ENCODE measurements at places on chromosomes 12 and 14.

GRCh38 chr14:57346741-57347140 is 43.6 kb upstream of the NAA30 start:
- no peak for DNase-seq

- DNase-seq = no peak
Observed at GRCh38 chr12:106711316-106711715, 63.2 kb upstream of the RIC8B start.

GRCh38 chr14:69699748-69700303 is 67.1 kb upstream of the SRSF5 start:
- no peak for DNase-seq

DNA sequence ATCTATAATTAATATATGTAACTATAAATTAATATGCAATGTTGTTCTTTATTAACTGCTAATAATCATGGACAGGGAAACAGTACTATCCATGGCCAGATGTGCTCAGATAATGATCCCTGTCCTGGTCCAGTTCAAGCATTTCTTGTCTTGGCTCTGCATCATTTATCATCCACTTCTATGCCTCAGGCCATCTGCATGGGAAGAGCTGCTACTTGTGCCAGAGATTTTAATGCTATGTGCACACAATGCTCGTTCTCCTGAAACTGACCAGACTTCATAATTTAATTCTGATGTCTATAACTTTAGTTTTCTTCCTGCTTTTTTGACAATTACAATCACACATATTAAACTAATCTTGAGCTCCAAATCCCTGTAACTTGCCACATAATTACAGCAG is 11.2 kb upstream of the TMX1 start:
- no peak for DNase-seq

DNA sequence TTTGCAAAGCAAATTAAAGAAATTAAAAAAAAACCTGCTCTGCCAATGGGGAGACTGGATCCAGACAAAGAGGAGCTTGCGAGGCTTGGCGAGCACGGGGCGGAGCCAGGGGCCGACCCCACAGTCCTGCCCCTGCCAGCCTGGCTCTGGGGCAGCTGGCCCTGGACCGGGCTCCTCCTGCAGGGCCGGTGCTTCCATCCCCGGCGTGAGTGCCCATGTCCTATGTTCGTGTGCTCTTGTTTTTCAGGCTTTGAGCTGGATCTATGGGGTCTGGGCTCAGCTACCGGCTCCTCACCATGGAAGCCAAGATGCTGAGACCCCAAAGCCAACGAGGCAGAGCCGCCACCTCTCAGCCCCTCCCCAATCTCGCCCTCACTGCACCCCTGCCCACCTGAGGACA is 176.8 kb downstream of the KIF26A start:
- peak; percentile 24 for DNase-seq

GRCh38 chr14:64184103-64184729 is 110.0 kb downstream of the ESR2 start:
- no peak for DNase-seq

GRCh38 chr14:80805136-80805535 is 136.4 kb downstream of the CEP128 start:
- no peak for DNase-seq

GRCh38 chr12:47797441-47797840 is 22.3 kb downstream of the HDAC7 start:
- DNase-seq = peak; percentile 89

DNA sequence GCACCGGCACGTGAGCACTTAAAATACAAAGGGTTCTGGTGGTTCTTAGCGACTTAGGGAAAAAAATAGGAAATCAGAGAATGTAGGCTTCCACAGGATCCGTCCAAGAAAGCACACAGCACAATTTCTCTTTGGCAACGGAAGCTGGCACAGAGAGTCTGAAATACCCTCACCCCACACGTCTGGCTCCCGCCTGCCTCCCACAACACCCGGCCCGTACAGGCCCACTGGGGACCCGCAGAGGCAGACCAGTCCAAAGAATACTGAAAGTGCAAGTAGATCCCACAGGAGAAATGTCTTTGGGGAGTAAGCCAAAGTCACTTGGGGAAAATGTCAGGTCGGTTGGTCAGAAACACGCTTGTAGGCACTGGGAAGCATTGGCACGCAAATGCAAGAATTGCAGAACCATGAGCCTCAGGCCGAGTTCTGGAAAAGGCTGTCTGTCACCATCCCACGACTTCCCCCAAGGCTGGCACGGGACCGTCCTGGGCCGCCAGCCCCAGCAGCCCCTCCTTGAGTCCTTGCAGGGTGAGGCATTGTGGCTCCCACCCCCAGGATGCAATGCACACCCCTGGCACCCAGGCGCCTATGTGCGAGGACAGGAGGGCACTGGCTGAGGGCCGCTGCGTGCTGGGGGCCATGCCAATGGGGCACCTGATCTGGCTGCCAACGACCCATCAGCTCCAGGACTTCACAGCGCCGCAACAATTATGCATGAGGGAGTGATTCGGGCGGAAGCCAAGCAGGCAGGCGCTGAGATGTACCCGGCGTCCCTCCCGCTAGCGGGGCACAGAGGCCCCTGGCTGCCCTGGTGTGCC is 29.7 kb downstream of the CHGA start:
- DNase-seq = no peak

GRCh38 chr14:99808515-99808914 is 15.3 kb downstream of the EML1 start:
- DNase-seq = no peak

- peak; percentile 31 for DNase-seq
Observed at GRCh38 chr12:130978785-130979184, 25.1 kb downstream of the ADGRD1 start.

- peak; percentile 69 for DNase-seq
Observed at GRCh38 chr12:124655048-124655697, 87.8 kb upstream of the NCOR2 start.

DNA sequence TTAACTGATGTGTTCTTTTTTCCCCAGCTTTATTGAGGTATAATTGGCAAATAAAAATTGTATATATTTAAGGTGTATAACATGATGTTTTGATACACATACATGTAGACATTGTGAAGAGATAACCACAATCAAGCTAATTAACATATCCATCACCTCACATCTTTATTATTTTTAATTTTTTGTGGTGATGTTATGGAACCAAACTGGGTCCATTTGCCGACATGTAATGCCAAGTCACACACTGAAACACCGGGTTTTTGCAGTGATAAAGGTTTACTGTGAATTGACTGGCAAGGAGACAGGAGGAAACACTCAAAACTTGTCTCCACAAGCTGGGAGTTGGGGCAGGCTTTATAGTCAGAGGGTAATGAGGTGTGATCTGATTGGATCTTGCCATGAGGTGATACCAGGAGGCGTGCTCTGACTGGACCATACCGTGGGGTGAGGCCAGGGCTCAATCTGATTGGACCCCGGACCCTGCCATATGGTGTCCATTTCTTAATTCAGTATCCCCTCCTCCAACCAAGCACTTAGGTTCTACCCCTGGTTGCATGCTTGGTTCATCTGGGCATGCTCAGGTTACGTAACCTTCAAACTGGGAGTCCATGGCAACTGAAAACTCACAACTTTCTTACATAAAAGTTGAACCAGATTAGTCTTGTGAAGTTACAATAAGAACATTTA is 11.8 kb upstream of the WSCD2 start:
- DNase-seq = peak; percentile 76

- peak; percentile 39 for DNase-seq
Observed at GRCh38 chr14:105067140-105067968, 2.1 kb upstream of the GPR132 start.

DNA sequence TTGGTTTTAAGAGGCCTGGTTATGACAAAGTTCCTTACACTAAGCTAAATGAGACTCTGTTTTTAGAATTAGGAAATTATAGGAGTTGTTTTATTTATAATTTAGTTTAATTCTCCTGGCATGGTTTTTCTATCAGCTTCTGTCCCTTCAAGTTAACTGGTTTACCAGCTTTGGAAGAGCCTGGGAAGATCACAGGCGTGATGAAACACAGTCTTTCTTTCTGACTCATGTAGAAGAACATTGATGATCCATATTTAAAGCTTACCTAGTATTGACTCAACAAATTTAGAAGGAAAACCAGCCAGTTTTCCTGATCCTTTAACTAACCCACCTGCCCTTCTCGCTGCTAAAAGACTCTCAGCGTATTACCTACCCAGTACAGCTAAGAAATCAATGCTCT is 155.2 kb downstream of the TGFB3 start:
- no peak for DNase-seq

- no peak for DNase-seq
Observed at GRCh38 chr12:126897102-126897501, 1369.9 kb upstream of the TMEM132C start.

GRCh38 chr12:68425998-68426397 is 93.8 kb upstream of the MDM1 start:
- no peak for DNase-seq

GRCh38 chr14:68788996-68789820 is 3.7 kb downstream of the ZFP36L1 start:
- peak; percentile 91 for DNase-seq

- no peak for DNase-seq
Observed at GRCh38 chr14:70897464-70897863, 9.8 kb upstream of the PCNX1 start.

- peak; percentile 71 for DNase-seq
Observed at GRCh38 chr12:130714091-130714590, 2.0 kb downstream of the RIMBP2 start.

GRCh38 chr14:75064205-75064567 is 362 bp upstream of the ACYP1 start:
- no peak for DNase-seq

- DNase-seq = peak; percentile 26
Observed at GRCh38 chr14:76305268-76305826, 70.6 kb upstream of the ESRRB start.

- peak; percentile 86 for DNase-seq
Observed at GRCh38 chr14:23160924-23161522, 22.4 kb downstream of the SLC7A8 start.

DNA sequence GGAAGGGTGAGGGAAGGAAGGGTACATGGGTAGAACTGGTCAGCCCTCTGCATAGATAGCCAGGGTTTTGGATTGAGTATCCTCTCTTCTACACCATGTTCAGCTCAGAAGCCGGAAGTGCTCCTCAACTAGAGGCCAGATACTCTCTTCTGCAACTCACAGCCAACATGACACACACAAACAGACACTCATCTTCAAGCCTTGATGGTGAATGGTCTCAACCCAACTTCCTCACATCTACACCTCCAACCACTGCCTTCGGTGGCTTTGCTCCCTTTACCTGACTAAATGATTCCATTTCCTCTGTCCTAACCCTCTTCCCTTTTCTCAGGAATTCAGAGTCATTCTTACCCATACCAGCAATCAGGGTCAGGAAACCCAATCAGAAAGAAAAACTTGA is 7.6 kb upstream of the FKBP11 start:
- DNase-seq = no peak

DNA sequence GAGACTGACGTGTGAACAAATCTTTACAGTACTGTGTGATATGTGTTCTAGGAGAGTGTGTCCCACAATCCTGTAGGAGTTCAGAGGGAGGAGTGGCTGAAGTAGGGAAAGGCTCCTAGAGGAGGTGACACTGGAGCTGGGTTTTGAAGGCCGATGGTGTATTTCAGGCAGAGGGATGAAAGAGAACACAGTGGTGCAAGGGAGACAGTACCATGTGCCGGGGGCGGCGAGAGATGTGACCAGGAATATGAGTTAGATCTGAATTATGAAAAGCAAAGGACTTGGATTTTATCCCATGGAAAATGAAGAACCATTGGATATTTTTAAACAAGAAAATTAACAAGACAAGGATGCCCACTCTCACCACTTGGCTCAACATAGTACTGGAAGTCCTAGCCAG is 77.0 kb upstream of the ESRRB start:
- DNase-seq = peak; percentile 8

- DNase-seq = no peak
Observed at GRCh38 chr12:41485203-41485602, 297.1 kb downstream of the PDZRN4 start.

DNA sequence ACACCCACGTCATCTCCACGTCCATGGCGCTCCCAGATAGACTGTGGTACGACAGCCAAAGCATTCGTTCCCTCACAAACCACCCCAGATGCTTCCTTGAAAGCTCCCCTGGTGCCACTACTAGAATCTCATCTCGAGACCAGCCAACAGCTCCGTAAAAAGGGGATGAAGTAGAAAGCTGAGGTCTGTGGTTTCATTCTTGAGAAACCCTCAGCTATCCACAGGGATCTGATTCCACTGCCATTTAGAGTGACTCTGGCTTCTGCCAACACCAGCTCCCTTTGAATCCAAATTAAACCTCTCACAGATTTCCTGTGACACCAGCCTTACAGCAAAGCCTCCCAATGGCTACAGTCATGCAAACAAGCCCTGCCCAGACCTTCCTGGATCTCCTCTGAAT is 18.5 kb upstream of the FOXN3 start:
- DNase-seq = no peak

DNA sequence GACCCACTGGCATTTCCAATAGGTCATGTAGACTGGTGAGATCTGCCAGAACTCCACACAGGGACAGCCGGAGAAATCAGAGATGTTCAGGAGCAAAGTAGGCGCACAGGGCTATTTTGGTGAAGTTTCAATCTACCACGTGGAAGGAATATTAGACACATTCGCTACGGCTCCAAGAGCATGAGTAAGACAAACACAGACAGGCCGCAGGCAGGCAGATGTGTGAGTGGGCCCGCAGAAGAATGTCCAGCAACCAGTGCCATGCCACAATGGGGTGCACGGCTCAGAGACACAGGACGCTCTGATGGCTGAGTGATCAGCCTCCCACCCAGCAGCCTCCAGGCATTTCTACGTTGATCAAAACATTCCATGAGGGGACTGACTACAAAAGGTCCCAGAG is 10.4 kb downstream of the SLC15A4 start:
- DNase-seq = no peak

DNA sequence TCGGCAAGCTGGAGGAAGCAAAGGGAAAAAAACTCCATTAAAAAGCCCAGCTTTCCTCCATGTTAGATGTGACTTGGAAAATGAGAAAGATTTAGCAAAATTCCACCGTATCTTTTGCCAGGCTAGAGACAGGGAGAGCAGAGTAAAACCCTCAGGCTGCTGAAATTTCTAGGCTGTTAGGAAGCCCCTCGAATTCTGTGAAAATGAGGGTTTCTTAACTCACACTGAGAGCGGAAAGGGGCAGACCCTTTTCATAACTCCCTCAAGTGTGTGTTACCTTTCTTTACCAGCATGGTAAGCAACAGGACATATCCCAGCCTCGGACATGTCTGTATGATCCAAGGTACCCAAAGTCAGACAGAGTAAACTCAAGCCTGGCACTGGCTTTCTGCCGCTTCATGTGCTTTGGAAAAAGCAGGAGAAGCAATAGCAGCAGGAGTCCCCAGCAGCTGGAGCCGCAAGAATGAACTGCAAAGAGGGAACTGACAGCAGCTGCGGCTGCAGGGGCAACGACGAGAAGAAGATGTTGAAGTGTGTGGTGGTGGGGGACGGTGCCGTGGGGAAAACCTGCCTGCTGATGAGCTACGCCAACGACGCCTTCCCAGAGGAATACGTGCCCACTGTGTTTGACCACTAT is at the start of gene RHOJ:
RHOJ (plus strand) TSS at position 37 of the 637 bp plus-strand sequence; CDS start at position 464, 427 bp downstream.
- peak; percentile 84 for DNase-seq

DNA sequence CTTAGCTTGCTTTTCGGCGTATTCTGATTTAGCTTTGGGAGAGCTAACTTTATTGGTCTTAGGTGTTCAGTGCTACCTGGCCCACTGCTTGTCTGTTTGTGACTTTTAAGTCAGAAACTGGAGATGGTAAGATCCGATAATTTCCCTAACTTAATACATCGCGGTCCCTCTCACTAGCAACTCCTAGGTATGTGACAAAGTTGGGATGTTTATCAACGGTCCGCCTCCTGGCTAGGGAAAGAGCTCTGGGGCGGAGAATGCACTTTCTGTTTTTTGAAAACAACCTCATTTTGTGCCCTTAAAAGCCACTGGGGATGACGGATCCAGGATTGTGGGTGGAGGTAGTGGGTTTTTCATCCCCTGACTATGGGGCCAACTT is 1.2 kb downstream of the CDKN1B start:
- no peak for DNase-seq
